ENCODE measurements at places on chromosomes 5 and 9. TPM values are rescaled to one million over a fixed set of nuclear protein-coding genes. Genes with fewer than 3 reads are reported as not detected.

DNA sequence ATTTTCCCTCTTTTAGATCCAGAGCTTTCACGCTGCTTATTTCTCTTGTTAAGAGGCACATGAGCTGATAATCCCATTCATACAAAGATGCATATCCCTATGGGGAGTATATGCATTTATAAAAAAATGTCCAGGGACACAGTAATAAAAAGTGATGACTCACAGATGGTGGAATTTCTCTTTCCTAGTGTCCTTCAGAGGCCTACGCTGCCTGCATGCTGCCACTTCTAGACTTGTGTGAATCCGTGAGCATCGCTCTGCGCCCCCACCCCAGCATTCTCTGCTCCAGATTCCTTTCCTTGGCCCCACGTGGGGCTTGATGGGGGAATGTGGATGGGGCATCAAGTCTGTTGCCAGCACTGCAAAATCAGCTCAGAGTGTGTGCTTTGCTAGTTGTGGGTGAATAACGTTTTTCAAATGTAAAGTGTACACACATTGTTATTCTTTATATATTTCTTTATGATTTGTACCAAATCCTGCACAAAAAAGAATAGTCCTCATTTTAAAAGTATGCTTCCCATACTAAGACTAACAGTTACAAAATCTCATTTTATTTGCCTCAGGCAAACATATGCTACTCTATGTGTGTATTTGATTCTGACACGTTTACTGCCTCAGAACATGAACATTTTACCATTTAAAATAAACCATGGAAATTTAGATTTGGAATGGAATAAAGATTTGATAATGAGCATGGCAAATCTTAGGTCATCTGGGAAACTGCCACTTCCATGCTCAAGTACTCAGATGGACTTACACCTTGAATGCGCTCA, 22.4 kb upstream of the RASGRF2 start:
- no peaks in the 10 kb centered on the region for H3K4me1 ChIP-seq
- no peaks in the 10 kb centered on the region for H3K27me3 ChIP-seq
- DNase-seq: no peak
- no peaks in the 10 kb centered on the region for H3K36me3 ChIP-seq
- H3K27ac ChIP-seq: no peak overlapping the region
- H3K4me3 ChIP-seq: no peak overlapping the region

DNA sequence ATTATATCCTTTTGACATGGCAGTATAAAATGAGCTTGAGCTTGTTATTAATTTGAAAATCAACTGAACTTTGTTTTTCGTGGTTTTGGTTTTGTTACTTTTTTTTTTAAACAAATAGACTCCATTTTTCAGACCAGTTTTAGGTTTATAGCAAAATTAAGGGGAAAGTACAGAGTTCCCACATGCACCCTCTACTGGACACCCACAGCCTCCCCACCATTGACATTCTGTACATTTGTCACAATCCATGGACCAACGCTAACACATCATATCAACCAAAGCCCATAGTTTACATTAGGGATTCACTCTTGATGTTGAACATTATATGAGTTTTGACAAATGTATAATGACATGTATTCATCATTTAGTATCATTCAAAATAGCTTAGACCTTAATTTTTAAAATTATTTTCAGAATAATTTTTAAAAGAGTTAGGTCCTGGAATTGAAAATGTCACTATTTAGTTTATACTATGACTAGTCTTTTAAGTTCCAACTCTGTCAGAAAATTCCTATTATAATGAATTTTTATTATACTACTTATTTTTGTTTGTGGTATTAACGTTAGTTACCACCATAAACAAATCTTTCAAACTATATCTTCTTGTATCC, 35.3 kb upstream of the JMY start:
- H3K4me1 ChIP-seq: no peaks in the 10 kb centered on the region
- H3K27me3 ChIP-seq: no peaks in the 10 kb centered on the region
- no peak overlapping the region for H3K4me3 ChIP-seq
- H3K36me3 ChIP-seq: no peaks in the 10 kb centered on the region
- DNase-seq: no peak

- DNase-seq: no peak
- H3K4me3 ChIP-seq: no peak overlapping the region
- no peak overlapping the region for H3K27ac ChIP-seq
- H3K36me3 ChIP-seq: no peaks in the 10 kb centered on the region
These were observed 23.0 kb upstream of the AK3 start for GRCh38 chr9:4764033-4764432.

DNA sequence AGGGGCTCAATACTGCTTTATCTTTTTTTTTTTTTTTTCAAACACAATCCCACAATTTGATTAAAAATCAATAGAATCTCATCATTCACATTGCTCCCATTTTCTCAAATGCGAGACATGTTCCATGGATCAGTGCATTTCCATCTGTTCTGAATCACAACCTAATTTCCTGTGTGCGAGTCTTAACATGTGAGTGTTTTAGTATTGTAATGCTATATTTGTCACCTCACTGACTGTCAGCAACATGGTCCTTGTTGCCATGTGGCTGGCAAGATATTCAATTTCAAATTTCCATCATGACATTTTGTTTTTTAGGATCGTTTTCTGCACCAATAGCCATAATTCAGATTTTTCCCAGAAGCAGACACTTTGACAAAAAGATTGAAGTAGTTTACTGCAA, 233.2 kb upstream of the PRDM9 start:
- no peaks in the 10 kb centered on the region for H3K4me1 ChIP-seq
- H3K27ac ChIP-seq: no peak overlapping the region
- H3K4me3 ChIP-seq: no peak overlapping the region
- H3K27me3 ChIP-seq: no peaks in the 10 kb centered on the region

The APBB3 gene
- total RNA-seq: 74.2 TPM
